ENCODE measurements at places on chromosomes 6 and 20. TPM values are rescaled to one million over a fixed set of nuclear protein-coding genes. Genes with fewer than 3 reads are reported as not detected.

DNA sequence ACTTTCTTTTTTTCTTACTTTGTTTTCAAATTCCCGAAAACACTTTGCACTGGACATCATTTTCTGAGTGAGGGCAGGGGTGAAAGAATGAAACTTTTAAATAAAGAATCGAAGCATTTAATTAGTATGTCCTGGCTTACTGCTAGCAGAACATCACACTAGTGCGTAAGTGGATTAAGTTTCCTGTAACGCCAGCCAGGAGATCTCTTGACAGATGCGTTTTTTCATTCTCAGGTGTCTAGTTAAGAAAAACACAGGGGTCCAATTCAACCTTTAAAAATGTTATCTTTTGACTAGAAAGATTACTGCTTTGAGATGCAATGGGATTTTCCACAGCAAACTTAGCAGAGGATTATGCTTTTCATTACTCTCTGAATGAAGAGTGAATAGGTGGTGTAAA is 858.8 kb upstream of the EPHA7 start:
- DNase-seq: no peak

GRCh38 chr6:17413313-17413750 is 19.9 kb downstream of the CAP2 start:
- DNase-seq: no peak

Gene MARCKS
- total RNA-seq: 223 TPM

DNA sequence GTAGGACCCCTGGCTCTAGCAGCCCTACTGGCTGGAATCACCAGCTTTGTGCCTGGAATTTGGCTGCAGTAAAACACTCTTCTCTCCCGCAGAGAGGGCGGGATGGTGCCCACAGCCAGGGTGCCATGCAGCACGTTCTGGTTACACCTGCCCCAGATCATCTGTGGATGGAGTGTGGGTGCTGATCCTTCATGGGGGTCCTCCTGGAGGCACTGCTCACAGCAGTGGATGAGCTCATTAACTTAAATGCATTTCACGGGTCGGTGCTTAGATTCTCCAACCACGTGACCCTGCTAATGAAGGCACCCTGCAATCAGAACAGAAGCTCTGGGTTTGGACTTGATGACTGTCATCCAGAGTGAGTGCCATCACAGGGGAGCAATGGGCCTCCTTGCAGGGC is 138.6 kb upstream of the AFDN start:
- no peak for DNase-seq

DNA sequence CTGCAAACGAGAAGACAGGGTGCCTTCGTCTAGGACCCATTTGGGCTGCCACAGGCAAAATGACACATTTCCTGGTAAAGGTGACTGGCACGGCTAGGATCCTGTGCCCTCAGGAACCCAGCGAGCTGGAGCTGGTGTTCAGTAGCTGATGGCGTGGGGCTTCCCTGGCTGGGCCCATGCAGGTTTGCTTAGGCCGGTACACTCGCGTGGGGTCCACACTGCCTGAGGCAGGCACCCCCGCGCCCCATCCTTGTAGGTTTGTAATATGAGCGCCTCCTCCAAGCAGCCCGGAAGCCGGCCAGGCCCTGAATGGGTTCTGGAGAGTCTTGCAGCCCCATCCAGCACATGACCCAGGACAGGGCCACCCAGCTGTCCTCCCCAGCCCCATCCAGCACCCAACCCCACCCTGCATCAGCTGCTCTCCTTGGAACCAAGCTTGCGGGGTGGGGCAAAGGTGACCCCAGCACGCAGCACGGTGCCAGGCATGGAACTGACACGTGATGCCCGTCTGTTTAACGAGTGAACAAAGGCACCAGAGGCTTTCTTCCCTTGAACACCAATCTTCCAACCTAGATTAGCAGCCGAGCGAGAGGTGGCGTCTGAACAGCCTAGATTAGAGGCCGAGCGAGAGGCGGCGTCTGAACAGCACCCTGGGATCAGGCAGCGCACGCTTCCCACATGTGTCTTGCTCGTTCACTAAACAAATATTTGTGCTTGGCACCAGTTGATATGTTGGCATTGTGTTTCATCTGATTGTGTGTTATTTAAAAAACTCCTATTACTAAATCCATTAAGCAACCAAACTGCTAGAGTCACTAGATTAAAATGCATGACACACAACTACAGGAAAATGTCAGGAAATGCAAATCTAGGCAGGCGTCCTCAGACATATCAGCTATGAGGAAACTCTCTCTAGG is 112.1 kb downstream of the DLL1 start:
- DNase-seq: peak; percentile 59
